Mucosa of gallbladder (tissue), 1 donor: ENCODE measurements at places on chromosomes 3 and 15. TPM values are rescaled to one million over a fixed set of nuclear protein-coding genes. Genes with fewer than 3 reads are reported as not detected.

Gene SNURF
- total RNA-seq = 39.3 TPM

Gene CLDN1
- total RNA-seq = 38.2 TPM

Gene FAM3D
- total RNA-seq = 98.6 TPM

Gene DNAJC17
- total RNA-seq = 41.2 TPM

Gene GLDN
- total RNA-seq = 20.7 TPM

Gene NANOGP8
- total RNA-seq = 0.46 TPM

Gene BCL2A1
- total RNA-seq = 1.9 TPM

Gene CYP8B1
- 2.8 TPM for total RNA-seq

Gene PPP2R3A
- 16.9 TPM for total RNA-seq

Gene KBTBD12
- 2.1 TPM for total RNA-seq

Gene PFKFB4
- total RNA-seq = 4.3 TPM

Gene DHFR2
- 8.5 TPM for total RNA-seq

Gene RPL4
- 1,437 TPM for total RNA-seq

Gene GFM1
- total RNA-seq = 33.5 TPM

Gene RTP4
- 5.4 TPM for total RNA-seq

Gene ESYT3
- total RNA-seq = 5.1 TPM

Gene NOX5
- 0.26 TPM for total RNA-seq

Gene MSL2
- 29.7 TPM for total RNA-seq

Gene CPEB1
- total RNA-seq = 4.8 TPM

Gene TICRR
- 0.37 TPM for total RNA-seq

Gene ILDR1
- total RNA-seq = 19.9 TPM

Gene GASK1A
- total RNA-seq = 19.2 TPM

Gene NIT2
- total RNA-seq = 32.5 TPM

Gene CCR3
- total RNA-seq = not detected

Gene C3orf20
- total RNA-seq = not detected

Gene HIGD2B
- total RNA-seq = not detected

Gene NPAP1
- total RNA-seq = 0.17 TPM

Gene GP9
- total RNA-seq = not detected

Gene GOLGA8H
- total RNA-seq = 0.46 TPM

Gene TRPM1
- not detected for total RNA-seq

Gene DCP1A
- total RNA-seq = 23.0 TPM

Gene FEZF2
- total RNA-seq = not detected

Gene CISH
- 6.2 TPM for total RNA-seq

Gene RAB6B
- 8.4 TPM for total RNA-seq

Gene PEX11A
- total RNA-seq = 13.7 TPM

Gene RPL15
- 1,351 TPM for total RNA-seq

Gene ZNF662
- 8.6 TPM for total RNA-seq

Gene HRG
- 0.49 TPM for total RNA-seq

Gene CELSR3
- total RNA-seq = 0.75 TPM

Gene LRRN1
- total RNA-seq = 33.0 TPM

Gene LMCD1
- total RNA-seq = 77.9 TPM

Gene ZNF860
- total RNA-seq = 1.8 TPM
